Activated CD4-positive, alpha-beta T cell treated with anti-CD3 and anti-CD28 coated beads, Interleukin-2, amount 10 ng/mL, durations not matched to agents 7 days and 5 days (primary cell): ENCODE measurements at places on chromosomes 3 and 15.

DNA sequence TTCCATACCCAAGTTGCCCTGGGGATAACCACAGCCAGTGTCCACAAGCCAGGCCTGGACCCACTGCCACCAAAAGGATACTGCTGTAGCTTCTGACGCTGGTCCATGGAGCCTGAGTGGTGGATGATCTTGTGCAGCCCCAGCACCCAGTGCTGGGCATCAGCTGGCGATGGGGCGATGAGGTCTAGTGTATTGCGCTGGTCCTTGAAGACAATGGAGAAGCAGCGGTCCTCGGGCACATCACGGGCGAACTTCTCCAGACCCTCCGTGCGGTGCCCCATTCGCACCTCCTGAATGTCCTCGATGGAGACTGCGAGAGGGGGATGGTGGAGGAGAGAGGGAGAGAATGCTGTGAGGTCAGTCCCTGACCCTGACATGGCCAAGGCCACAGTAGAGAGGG lies 13.0 kb downstream of the PLCD1 start:
- no peaks in the 10 kb centered on the region for H3K27me3 ChIP-seq
- H3K27ac ChIP-seq: no peak overlapping the region

GRCh38 chr3:170267793-170268192 lies 45.6 kb downstream of the PRKCI start:
- no peaks in the 10 kb centered on the region for H3K27me3 ChIP-seq
- no peak overlapping the region for H3K4me3 ChIP-seq
- H3K4me1 ChIP-seq: no peaks in the 10 kb centered on the region
- no peak overlapping the region for H3K27ac ChIP-seq
- no peak for DNase-seq

- H3K4me1 ChIP-seq: no peaks in the 10 kb centered on the region
- no peaks in the 10 kb centered on the region for H3K36me3 ChIP-seq
- DNase-seq: no peak
- no peak overlapping the region for H3K27ac ChIP-seq
Observed at GRCh38 chr15:48493084-48493762, 152.3 kb downstream of the FBN1 start.

- peaks cover 45% of the 10 kb centered on the region for H3K27me3 ChIP-seq
- H3K4me3 ChIP-seq: no peak overlapping the region
- no peak overlapping the region for H3K27ac ChIP-seq
- H3K36me3 ChIP-seq: no peaks in the 10 kb centered on the region
- DNase-seq: no peak
Observed at GRCh38 chr15:39828374-39828931, 45.8 kb upstream of the FSIP1 start.

- no peak for DNase-seq
- H3K4me3 ChIP-seq: no peak overlapping the region
- H3K4me1 ChIP-seq: no peaks in the 10 kb centered on the region
- H3K27me3 ChIP-seq: peaks cover 3% of the 10 kb centered on the region
Observed at GRCh38 chr15:37880009-37880834, 54.2 kb upstream of the TMCO5A start.

GRCh38 chr15:48052946-48053345 lies 67.8 kb upstream of the SLC24A5 start:
- no peak overlapping the region for H3K4me3 ChIP-seq
- DNase-seq: no peak
- no peaks in the 10 kb centered on the region for H3K36me3 ChIP-seq
- peaks cover 20% of the 10 kb centered on the region for H3K27me3 ChIP-seq

GRCh38 chr3:188006726-188007393 lies 147.1 kb upstream of the LPP start:
- no peak for DNase-seq
- H3K4me1 ChIP-seq: peaks cover 40% of the 10 kb centered on the region
- H3K4me3 ChIP-seq: no peak overlapping the region
- H3K27me3 ChIP-seq: no peaks in the 10 kb centered on the region
- H3K36me3 ChIP-seq: peaks cover 17% of the 10 kb centered on the region

DNA sequence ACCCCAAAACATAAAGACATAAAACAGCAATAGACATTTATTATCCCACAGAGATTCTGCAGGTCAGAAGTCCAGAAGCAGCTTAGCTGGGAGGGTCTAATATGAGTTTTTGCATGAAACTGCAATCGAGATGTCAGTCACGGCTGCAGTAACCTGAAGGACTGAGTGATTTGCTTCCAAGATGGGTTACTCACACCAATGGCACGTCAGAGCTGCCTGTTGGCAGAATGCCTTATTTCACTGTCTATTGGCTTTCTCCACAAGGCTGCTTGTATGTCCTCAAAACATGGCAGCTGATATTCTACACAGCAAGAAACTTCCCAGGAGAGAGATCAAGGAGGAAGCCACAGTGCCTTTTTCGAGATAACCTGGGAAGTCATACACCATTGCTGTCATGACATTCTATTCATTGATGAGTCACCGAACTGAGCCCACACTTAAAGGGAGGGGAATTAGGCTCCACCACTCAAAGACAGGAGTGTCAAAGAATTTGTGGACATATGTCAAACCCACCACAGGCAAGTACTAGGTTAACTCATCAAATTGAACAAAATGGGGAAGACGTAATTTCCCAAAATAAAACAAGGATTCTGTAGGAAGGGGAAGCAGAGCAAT lies 122.2 kb downstream of the SYNPR start:
- no peak for DNase-seq
- H3K27me3 ChIP-seq: no peaks in the 10 kb centered on the region
- H3K4me1 ChIP-seq: no peaks in the 10 kb centered on the region
- no peak overlapping the region for H3K27ac ChIP-seq
- no peak overlapping the region for H3K4me3 ChIP-seq

DNA sequence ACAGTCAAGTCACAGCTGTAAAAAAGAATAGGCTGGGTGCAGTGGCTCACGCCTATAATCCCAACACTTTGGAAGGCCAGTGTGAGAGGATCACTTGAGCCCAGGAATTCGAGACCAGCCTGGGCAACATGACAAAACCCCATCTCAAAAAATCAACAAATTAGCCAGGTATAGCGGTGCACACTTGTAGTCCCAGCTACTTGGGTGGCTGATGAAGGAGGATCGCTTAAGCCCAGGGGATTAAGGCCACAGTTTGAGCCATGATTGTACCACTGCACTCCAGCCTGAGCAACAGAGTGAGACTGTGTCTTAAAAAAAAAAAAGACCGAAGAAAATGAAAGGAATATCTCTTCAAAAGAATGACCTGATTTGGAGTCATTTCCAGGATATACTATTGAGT lies 6.6 kb downstream of the HERC1 start:
- H3K27me3 ChIP-seq: no peaks in the 10 kb centered on the region
- H3K27ac ChIP-seq: peak overlapping the region; percentile 47
- H3K4me3 ChIP-seq: peak overlapping the region; percentile 8
- peaks cover 14% of the 10 kb centered on the region for H3K36me3 ChIP-seq
- H3K4me1 ChIP-seq: peaks cover 67% of the 10 kb centered on the region

DNA sequence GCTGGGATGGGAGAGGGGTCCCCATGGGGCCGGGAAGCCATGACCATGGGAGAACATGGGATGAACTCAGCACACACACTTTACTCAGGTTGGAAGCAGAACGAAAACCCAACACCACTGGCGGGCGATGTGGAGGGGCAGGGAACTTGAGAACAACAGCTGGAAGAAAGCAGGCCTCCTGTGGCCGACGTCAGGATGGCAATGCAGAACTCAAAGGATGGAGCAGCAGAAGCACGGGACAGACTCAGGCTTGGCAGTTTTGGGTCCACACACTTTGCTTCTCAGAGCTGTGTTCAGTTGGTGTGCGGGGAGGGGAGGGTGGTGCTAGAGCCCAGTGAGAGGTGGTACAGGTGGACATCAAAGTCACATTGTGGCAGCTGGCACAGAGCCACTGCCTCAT lies 80.7 kb downstream of the SEC22A start:
- H3K27ac ChIP-seq: no peak overlapping the region
- no peaks in the 10 kb centered on the region for H3K36me3 ChIP-seq
- no peaks in the 10 kb centered on the region for H3K4me1 ChIP-seq
- H3K4me3 ChIP-seq: no peak overlapping the region

DNA sequence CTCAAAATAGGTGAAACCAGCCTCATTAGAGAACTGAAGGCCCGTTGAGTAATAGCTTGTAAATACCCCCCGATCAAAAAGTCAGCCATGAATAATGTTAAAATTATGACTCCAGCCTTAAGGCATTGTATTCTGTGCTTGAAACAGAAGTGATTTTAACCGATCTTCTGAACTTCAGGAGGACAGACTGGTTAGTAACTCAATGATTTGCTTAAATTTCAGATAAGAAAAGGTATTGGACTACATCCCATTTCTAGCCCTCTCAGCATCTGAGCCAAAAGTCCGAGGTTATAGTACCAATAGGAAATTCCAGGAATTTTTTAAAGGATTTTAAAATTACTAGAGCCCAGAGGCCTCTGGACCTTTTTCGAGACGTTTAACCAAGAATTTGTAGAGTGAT lies 67.7 kb upstream of the FGF12 start:
- no peaks in the 10 kb centered on the region for H3K36me3 ChIP-seq
- no peak overlapping the region for H3K27ac ChIP-seq
- no peaks in the 10 kb centered on the region for H3K4me1 ChIP-seq
- no peaks in the 10 kb centered on the region for H3K27me3 ChIP-seq

- H3K27ac ChIP-seq: no peak overlapping the region
- H3K4me1 ChIP-seq: peaks cover 2% of the 10 kb centered on the region
- no peak for DNase-seq
- no peaks in the 10 kb centered on the region for H3K27me3 ChIP-seq
Observed at GRCh38 chr3:158783051-158783450, 18.8 kb upstream of the MFSD1 start.

- H3K4me1 ChIP-seq: peaks cover 35% of the 10 kb centered on the region
- H3K36me3 ChIP-seq: peaks cover 25% of the 10 kb centered on the region
- no peak for DNase-seq
- no peak overlapping the region for H3K27ac ChIP-seq
Observed at GRCh38 chr3:111241960-111242359, 170.3 kb downstream of the NECTIN3 start.

DNA sequence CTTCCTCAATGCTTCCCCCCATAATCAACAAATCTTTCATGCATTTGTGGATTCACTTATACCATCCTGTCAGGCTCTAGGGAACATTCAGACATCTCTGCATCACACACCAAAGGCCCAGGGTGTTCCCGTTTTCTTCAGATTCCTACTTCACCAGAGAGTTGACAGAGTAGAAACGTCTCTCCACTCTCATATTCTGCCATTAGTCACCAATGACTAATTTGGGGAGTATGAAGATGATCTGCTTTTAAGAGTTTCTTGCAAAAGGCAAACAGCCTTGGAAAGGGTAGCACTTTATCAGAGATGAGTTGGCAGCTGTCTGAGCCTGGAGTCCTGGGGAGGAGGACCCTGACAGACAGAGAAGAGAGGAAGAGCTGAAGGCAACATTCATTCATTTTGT lies 55.8 kb upstream of the DGKG start:
- peaks cover 10% of the 10 kb centered on the region for H3K27me3 ChIP-seq
- H3K4me1 ChIP-seq: peaks cover 20% of the 10 kb centered on the region
- H3K36me3 ChIP-seq: no peaks in the 10 kb centered on the region
- DNase-seq: no peak
- no peak overlapping the region for H3K27ac ChIP-seq

DNA sequence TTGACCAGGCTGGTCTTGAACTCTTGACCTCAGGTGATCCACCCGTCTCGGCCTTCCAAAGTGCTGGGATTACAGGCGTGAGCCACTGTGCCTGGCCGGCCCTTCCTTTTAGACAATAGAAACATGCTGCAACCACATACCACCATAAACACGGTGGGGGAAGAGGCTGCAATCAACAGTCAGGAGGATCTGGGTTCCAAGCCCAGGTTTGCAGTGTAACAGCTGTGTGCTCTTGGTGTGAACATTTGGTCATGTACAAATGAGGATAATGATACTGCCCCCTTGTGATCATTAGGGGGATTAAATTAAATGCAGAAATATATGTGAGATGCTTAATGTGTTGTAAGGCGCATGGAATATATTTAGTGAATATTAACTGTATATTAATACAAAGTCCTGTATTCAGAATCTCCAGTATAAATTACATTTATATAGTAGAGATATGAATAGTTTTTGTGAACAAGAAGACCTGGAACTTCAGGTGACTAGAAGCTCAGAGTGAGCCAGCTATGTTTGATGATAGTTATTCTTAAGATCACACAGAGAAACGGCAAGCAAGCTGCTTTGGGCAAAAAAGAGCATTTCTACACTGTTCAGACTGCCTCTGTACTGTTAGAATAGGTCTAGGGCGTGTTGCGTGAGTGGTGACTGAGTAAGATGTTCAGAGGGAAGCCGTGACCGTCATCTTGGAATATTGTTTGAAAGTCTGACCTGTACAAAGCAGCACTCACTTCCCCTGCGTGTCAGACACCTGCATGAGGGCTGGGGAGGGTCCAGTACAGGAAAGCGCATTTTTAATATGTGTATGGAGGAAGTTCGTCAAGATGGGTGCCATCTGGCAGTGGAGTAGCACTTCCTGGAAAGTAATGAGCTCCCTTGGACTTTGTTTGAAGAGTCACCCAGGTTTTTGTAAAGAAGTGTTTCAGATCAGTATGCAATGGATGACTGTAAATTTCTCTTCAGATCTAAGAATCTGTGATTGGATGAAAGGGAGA lies 125.8 kb downstream of the PGPEP1L start:
- peak; percentile 19 for DNase-seq
- no peak overlapping the region for H3K4me3 ChIP-seq
- no peak overlapping the region for H3K27ac ChIP-seq
- H3K27me3 ChIP-seq: no peaks in the 10 kb centered on the region

GRCh38 chr3:89617706-89618105 lies 510.3 kb downstream of the EPHA3 start:
- DNase-seq: no peak
- H3K36me3 ChIP-seq: no peaks in the 10 kb centered on the region
- no peaks in the 10 kb centered on the region for H3K4me1 ChIP-seq
- no peaks in the 10 kb centered on the region for H3K27me3 ChIP-seq
- H3K4me3 ChIP-seq: no peak overlapping the region

GRCh38 chr15:41917767-41918430 lies 24.0 kb upstream of the SPTBN5 start:
- no peak overlapping the region for H3K27ac ChIP-seq
- H3K27me3 ChIP-seq: no peaks in the 10 kb centered on the region
- peaks cover 10% of the 10 kb centered on the region for H3K36me3 ChIP-seq
- H3K4me1 ChIP-seq: peaks cover 32% of the 10 kb centered on the region
- no peak for DNase-seq

DNA sequence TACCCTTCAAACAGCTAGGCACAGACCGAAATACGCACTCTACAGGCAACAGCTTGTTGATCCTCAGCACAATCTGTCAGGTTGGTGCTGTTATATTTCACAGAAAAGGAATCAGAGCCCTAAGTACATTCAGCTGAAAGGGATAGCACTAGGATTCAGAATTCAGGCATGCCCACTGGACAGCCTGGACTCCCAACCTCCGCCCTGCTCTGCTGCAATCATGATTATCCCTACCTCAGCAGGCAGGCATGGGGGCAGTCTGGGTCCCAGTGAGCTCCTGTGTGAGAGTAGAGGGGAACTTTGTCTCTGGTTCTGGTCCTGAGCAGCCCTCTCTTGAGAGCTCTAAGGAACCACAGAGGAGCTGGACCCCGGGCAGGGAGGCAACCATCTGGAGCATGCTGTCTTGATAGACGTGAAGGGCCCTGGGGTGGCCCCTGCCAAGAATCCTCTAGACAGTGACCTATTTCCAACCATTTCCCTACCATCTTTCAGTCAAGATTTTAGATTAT lies 23.4 kb upstream of the NOX5 start:
- no peaks in the 10 kb centered on the region for H3K27me3 ChIP-seq
- DNase-seq: no peak
- no peaks in the 10 kb centered on the region for H3K36me3 ChIP-seq
- H3K4me1 ChIP-seq: no peaks in the 10 kb centered on the region
